ENCODE measurements at places on chromosomes 4 and X.

DNA sequence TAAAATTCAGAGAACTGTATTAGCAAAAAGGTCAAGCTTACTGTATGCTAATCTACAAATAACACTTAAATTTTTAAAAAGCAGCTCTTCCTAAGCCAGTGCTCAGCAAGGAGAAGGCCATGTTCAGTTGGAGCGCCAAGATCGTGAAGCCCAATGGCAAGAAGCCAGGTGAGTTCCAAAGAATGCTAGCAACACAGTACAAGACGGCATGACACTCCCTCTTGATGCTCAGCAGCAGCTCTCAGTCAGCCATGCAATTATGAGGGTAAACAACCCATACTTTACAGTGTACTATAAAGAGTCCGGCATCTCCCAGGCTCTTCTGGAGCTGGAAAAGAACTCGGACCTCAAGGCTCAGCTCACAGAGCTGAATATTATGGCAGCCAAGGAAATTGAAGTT is 34.9 kb downstream of the STX18 start:
- DNase-seq = no peak

DNA sequence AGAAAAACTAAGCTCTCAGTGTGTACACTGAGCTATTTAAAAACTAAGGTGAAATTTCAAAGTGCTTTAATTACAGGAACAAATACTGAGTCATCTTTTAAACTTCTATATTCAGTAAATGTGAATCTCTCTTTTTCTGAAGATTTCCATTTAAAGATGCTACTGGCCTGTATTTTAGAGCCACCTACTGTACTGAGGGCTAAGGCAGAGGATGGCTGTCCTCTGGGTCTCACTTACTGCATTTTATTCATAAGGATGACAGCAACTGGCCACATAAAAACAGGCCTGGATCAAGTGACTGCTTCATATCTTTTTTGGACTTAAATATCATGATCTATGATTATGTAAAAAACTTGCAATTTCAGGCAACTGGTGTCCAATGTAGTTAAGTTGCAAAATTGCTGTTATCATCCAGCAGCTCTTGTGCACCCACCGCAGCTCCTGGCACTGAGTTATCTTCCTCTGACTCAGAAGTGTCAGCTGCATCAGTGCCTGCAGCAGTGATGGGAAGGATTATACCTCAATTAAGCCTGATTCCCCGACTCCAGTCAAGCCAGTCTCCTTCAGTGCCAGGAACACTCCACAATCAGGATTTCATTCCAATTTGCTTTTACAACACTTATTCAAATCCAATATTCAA is 1073.7 kb downstream of the PDHA2 start:
- DNase-seq = no peak

DNA sequence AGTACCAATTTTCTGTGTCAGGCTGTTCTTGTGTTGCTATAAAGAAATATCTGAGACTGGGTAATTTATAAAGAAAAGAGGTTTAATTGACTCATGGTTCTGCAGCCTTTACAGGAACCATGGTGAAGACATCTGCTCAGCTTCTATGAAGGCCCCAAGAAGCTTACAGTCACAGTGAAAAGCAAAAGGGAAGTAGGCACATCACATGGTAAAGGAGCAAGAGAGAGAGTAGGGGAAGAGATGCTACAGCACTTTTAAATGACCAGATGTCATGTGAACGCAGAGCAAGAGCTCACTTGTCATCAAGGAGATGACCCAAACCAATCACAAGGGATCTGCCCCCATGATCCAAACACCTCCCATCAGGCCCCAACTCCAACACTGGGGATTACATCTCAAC is 174.3 kb downstream of the ATP10D start:
- no peak for DNase-seq

- DNase-seq = no peak
These were observed 37.9 kb downstream of the SGMS2 start for GRCh38 chr4:107862658-107863057.

DNA sequence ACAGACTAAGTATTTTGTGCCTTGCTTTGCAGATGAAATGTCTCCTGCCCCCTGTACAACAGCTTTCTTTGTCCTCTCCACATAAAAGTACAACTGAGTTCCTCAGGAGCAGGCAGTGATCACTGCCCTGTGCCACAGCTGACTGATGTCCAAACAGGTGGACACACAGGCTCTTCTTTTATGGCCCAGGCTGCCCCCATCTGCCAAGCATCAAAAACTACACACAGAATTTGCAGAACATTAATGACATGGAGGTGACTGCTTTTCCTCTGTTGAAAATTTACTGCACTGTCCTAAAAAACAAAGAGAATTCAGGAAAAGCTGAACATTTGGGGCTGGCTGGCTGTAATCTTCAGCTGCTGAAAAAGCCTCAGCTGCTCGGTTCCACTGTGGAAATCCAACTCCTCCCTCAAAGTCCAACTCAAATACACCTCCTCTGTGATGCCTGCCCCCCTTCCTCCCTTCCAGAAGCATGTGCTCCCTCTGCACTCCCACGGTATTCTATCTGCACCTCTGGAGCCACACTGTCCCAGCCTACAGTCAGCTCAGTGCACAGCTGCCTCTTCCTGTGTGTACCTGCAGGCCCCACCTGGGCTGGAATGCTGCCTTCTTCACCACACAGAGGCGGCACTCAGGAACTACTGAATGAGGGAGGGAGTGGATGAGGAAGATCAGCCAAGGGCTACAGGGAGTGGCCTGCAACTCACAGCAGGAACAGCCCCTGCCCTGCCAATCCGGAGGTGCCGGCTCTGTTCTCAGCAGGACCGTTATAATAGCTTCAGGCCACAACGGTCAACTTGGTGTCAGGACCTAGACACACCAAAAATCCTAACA is 10.3 kb downstream of the AFAP1 start:
- no peak for DNase-seq

DNA sequence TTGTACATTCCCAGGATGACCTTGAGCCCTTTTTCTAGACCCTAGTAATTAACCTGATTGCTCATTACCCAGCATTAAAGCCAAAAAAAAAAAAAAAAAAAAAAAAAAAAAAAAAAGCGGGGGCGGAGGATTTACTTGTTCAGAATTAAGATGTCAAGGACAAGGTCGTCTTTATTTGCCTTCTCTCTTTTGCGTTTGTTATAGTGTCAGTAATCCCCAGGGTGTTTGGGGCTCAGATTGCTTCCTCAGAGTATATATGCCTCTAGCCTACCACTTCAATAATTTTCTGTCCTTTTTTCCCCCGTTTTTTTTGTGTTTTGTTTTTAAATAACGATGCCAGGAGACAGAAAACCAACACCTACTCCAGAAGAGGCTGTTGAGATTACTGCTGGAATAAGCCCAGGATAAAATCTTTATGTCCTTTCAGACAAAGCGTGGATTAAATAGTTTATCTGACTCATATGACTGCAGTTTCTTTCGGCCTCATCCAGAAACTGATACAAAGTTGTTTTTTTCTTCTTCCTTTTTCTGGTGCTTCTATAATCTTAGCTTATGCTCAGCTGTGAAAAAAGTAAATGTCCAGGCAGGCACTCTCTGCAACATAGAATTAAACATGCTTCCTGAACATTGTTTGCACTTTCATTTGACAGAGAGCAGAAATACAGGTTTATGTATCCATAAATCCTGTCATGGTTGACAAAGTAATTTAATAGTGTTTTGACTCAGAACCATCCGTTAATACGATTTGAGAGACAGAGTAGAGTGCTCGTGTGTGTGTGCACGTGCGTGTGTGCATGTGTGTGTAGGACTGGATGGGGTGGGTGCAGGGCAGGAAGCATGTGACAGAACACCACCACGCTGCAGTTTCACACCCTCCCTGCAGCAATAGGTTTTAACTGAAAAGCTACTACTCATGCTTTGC is 138.6 kb downstream of the AFF1 start:
- DNase-seq = peak; percentile 22

DNA sequence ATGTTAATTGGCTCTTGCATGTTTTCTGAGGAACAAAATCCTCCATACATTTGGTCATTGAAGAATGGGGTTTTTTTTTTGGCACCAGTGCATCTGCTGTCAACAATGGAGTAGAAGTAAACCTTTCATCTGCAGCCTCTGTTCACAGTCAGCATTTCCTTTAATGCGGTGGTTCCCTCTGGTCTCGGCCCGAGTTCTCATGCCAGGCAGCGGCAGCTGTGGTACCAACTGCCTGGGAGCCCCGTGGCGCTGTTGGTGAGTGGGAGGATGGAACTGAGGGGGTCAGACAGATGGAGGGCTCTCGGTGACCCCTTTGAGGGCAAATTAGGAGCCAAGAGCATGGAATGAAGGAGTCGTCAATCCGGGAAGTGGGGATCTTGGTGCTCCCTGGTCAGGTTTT is 114.7 kb downstream of the AFF1 start:
- no peak for DNase-seq

DNA sequence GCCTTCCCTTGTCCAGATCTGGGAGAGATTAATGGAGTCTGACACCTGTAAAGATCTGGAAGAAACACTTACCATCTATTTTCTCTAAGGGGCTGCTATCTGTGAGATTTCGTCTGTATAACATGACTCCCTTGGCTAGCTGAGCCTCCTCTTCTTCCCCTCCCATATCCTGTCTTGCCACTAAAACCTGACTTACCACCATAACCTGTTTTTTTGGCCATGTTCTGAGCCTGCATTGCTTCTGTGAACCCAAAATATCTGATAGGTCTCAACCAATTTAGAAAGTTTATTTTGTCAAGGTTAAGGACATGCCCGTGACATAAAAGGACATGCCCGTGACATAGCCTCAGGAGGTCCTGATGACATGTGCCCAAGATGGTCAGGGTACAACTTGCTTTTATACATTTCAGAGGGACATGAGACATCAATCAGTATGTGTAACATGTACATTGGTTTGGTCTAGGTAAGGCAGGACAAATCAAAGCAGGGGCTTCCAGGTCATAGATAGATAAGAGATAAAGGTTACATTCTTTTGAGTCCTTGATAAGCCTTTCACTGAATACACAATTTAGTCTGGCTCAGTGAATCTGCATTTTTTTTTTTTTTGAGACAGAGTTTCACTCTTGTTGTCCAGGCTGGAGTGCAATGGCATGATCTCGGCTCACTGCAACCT is 11.4 kb downstream of the MGST2 start:
- no peak for DNase-seq

GRCh38 chr4:95798727-95799126 is 41.2 kb upstream of the PDHA2 start:
- DNase-seq = no peak

GRCh38 chr4:158996669-158997074 is 106.2 kb upstream of the RAPGEF2 start:
- no peak for DNase-seq

DNA sequence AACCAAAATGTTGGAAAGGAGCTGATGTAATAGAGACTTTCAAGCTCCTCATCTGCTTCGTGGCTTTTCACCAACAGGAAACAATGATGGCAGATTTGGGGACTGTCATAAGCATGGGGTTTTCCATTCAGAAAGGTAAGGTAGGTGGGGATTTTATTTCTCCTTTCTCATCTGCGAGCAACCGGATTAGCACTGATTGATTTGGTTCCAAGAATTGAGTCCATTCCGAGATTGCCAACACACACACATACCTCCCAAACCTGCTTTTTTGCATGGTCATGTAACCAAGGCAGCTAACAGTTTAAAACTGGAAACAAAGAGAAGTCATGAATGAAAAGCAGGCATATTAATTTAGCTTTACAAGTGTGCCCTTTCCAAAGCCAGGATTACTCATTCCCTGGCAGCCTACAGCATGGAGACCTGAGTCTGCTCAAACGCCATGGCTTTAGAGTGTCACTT is 63.0 kb upstream of the LNX1 start:
- DNase-seq = no peak

GRCh38 chr4:54872261-54872660 is 214.5 kb downstream of the KIT start:
- DNase-seq = no peak

DNA sequence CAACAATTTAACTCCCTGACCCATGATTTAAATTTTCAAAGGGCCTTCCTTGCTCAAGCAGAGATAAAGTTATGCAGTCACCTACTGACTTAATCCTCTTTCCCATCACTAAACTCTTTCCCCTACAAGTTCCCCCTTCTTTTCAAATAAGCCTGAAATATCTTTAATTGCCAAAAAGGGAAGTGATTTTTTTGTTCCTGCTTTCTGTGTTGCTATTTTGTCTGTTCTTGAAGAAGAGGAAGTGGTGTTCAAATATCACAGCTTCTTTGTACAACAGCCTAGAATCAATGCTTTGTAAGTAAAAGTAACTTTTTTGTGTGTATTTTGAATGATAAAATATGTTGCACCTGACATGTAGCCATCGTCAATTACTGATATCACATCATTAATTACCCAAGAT is 595.9 kb downstream of the CENPC start:
- DNase-seq = no peak

DNA sequence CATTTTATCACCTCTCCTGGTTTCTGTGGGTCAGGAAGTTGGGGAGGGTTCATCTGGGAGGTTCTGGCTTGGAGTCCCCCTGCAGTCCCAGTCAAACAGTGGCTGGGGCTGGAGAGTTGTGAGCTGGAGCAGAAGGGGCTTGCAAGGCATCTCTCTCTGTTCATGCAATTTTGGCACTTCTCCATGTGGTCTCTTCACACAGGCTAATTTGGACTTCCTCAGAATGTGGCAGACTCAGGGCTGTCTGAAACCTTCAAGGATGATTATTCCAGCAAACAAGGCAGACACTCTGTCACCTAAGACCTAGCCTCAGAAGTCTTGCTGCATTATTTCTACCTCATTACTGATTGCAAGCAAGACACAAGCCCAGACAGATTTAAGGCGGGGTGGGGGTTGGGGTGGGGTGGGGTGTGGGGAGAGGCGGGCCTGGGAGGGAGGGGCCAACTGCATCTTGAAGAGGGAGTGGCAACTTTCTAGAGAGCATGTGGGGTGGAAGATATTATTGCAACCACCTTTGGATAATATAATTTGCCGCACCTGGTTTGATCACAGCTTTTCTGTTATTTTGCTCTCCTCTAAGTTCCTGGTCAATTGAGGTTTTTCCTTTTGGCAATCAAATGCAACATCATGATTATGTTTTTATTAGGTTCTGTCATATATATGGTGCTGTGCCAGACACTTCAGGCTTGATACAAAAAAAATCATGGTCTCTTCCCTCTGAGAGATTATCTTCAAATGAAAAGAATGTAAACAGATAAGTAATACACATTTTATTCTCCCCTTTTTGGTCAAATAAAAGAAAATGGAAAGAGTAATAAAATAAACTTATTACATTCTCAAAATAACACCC is 799.5 kb downstream of the RPA4 start:
- DNase-seq = no peak

GRCh38 chr4:86921608-86922252 is 13.1 kb upstream of the AFF1 start:
- DNase-seq = no peak

Measured in stimulated activated CD4-positive, alpha-beta T cell treated with anti-CD3 and anti-CD28 coated beads, Interleukin-1b, Interleukin-23, amount 100 ng/mL, for 4 hours (primary cell).